EH (cell line): ENCODE measurements at places on chromosomes 16 and 17.
A peak's percentile ranks its signal among the peaks of the same experiment; 100 is the strongest.

GRCh38 chr17:49414622-49415350, at the start of gene PHB1:
PHB1 (minus strand) TSS chr17:49414882; CDS start chr17:49413264, 1,618 bp downstream.
- DNase-seq: peak; percentile 99

DNA sequence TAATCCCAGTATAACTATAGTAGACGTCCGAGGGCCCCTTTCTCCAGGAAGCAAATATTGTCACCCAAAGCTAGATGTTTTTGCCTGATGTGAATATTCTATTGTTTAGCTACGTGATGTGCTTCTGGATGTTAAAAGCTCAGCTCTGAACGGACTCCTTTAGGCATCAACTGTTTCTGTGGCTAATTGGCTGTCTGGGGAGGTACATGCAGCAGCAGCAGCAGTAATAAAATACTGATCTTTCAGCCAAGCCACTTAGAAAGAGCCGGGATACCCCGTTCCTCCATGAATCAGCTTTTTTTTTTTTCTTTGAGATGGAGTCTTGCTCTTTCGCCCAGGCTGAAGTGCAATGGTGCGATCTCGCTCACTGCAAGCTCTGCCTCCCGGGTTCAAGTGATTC, 43.0 kb downstream of the TRARG1 start:
- DNase-seq: no peak

DNA sequence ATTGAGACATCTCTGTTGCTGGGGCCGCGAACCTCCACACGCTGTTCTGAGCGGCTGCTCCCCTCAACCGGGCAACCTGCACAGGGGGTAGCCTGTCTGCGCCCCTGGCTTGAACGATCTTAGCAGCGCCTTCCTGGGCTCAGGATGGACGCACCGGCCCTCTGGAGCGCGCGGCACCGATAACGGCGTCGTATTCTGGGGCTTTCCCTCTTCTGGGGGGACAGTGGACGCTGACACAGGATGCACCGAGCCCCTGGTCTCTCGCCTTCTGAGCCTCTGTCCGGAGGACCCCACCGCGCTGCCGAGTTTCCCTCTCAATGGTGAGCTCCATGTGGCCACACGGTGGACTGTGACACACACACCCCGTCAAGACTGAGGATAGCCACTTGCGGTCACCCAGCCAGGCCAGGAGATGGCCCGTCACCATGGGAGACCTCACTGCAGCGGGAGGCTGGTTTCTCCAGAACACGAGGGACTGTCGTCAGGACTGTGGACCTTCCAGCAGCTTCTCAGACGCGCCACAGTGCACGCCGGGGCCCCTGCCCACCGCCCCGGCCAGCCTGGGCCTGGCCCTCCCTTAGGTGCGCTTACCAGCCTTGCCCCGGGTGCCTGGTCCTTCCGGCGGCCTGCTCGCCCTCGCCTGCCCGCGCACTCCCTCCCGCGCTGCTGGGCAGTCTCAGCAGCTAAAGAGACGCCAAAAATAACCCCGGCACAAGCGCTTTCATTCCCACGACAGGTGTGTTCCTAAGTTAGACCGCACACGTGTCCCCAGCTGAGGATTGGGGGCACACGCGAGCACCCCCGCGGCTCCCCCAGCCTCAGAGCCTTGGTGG, 30.0 kb upstream of the PABPN1L start:
- DNase-seq: no peak

DNA sequence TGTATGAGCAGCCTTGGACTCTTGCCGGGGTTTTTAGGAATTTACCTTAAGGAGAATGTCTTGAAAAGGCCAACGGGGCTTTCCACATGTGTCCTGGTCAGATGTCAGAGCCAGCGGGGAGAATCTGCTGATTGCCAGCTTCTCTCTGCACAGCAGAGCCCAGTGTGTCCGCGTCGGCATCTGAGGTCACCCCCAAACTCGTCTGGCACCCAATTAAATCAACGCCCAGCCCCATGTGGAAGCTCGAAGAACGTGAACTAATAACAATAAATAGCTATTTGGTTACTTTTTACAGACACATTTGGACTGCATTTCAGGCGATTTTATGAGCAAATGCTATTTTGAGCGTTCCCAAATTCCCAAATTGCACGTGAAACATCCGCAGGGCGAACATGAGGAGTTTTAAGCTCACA, 303.5 kb downstream of the FOXL1 start:
- DNase-seq: peak; percentile 71

DNA sequence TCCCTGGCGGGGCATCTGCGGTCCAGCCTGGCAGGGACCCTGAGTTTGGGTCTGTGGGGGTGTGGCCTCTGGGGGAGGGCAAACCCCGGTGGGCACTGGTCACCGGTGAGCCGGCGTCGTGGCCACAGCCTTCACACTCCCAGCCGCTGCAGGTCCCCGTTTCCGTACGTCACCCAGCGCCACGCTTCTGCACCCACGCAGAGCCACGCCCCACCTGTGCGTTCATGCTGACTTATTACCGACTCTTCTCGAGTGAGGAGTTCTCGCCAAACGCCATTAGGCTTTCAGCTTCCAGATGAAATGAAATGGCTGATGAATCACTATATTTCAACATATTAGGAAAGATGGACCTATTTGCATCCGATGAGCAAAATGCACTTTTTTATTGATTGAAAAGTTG, 8.8 kb upstream of the SSTR5 start:
- DNase-seq: no peak

- DNase-seq: no peak
These were observed 39.3 kb upstream of the MAP2K6 start for GRCh38 chr17:69375229-69375628.

DNA sequence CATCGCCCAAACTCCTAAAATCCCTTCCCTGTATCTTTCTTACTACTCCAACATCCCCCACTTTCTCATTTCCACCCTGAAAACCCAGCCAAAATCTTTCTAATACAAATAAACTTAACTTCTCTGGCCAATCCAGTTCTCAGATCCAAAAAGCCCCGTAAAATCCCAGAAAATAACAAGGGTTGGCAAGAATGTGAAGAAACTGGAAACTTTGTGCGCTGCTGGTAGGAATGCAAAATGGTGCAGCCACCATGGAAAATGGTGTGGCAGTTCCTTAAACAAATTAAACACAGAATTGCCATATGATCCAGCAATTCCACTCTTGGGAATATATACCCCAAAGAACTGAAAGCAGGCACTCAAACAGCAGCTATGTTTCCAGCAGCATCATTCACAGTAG, 24.1 kb downstream of the LRRC75A start:
- DNase-seq: peak; percentile 27

GRCh38 chr16:56101480-56101879, 89.8 kb upstream of the GNAO1 start:
- no peak for DNase-seq

DNA sequence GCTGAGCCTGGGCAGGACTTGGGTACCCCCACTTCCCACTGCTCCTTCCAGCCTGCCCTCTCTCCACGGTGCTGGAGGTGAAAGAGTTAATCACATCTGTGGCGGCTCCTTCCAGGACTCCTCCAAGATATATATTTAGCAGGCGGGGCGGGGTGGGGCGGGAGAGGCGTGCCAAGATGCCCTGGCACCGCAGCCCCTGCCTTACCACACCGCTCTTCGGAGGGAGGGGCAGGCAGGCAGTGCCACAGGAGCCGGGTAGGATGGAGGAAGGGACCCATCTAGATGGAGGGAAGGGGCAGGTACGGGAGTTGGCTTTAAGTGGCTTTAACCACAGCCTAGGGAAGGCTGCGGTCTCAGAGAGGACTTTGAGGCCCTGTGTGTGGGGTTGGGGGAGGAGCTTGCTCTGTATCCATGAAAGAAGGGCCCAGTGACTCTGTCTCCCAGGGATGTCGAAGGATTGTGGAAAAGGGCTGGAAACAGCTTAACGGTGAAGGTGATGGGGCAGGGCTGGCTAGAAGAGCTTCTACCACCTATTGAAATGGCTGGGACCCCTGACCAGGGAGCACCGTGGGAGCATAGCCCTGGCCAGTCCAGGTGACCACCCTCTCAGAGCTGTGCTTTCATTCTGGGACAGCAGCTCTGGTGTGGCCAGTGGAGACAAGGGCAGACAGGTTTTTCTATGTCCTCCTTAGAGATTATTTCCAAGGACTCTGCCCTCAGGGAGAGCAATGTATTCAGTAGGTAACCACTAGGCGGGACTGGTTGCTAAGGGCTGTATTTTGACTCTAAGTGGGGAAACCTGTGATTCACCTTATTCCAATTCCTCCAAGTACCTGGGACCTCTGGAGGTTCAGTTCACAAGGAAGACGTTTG, 13.0 kb downstream of the GPR142 start:
- DNase-seq: no peak

DNA sequence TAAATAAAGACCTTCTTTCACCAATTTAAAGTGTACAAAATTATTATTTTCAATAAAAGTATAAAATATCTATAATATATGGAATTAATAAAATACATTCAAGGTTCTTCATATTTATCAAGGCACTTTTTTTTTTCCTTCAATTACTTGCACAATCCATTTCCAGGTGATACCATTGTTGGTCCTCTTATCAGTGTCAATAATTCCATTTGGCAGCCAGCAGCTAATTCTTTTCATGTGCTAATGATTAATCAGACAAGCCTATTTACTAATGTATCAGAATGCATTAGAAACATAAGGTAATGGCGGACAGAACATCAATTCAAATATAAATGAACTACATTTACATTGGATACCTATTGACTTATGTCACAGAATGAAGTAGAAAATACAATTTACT, 622.2 kb downstream of the TOX3 start:
- DNase-seq: no peak

- DNase-seq: no peak
These were observed 191.0 kb downstream of the IRF8 start for GRCh38 chr16:86089991-86090390.

GRCh38 chr17:1169929-1170312, 9.9 kb downstream of the ABR start:
- no peak for DNase-seq
